Thoracic aorta (tissue), 2 donors: ENCODE measurements at places on chromosomes 5 and 9.

GRCh38 chr5:82820188-82820587 lies 257.0 kb downstream of the TMEM167A start:
- H3K4me1 ChIP-seq: no peaks in the 10 kb centered on the region
- H3K27ac ChIP-seq: no peak overlapping the region
- H3K4me3 ChIP-seq: no peak overlapping the region
- DNase-seq: no peak

GRCh38 chr9:18611971-18612370 lies 138.0 kb downstream of the ADAMTSL1 start:
- no peak for DNase-seq
- no peak overlapping the region for H3K4me3 ChIP-seq
- no peak overlapping the region for H3K27ac ChIP-seq
- no peaks in the 10 kb centered on the region for H3K27me3 ChIP-seq
- peaks cover 52% of the 10 kb centered on the region for H3K4me1 ChIP-seq
- H3K36me3 ChIP-seq: no peaks in the 10 kb centered on the region

GRCh38 chr9:90645721-90646120 lies 3.1 kb upstream of the DIRAS2 start:
- no peaks in the 10 kb centered on the region for H3K4me1 ChIP-seq
- H3K27me3 ChIP-seq: no peaks in the 10 kb centered on the region
- no peaks in the 10 kb centered on the region for H3K36me3 ChIP-seq
- DNase-seq: no peak

- DNase-seq: no peak
- H3K36me3 ChIP-seq: peaks cover 2% of the 10 kb centered on the region
- H3K27me3 ChIP-seq: no peaks in the 10 kb centered on the region
- peaks cover 41% of the 10 kb centered on the region for H3K4me1 ChIP-seq
- no peak overlapping the region for H3K4me3 ChIP-seq
Observed at GRCh38 chr5:1498623-1499416, 24.9 kb downstream of the LPCAT1 start.

- no peaks in the 10 kb centered on the region for H3K4me1 ChIP-seq
- H3K4me3 ChIP-seq: no peak overlapping the region
- H3K27me3 ChIP-seq: no peaks in the 10 kb centered on the region
- H3K36me3 ChIP-seq: no peaks in the 10 kb centered on the region
- H3K27ac ChIP-seq: no peak overlapping the region
- DNase-seq: no peak
Observed at GRCh38 chr5:155140646-155141045, 127.1 kb downstream of the KIF4B start.

GRCh38 chr9:85717220-85717619 lies 24.5 kb downstream of the AGTPBP1 start:
- DNase-seq: no peak
- no peaks in the 10 kb centered on the region for H3K4me1 ChIP-seq
- no peaks in the 10 kb centered on the region for H3K36me3 ChIP-seq
